Mammary microvascular endothelial cell (primary cell): ENCODE measurements at places on chromosomes 2 and 18. TPM values are rescaled to one million over a fixed set of nuclear protein-coding genes. Genes with fewer than 3 reads are reported as not detected.

NEU4 gene
- not detected in 2 replicates for total RNA-seq

OSBPL6 gene
- 1.1 and 5.3 TPM in 2 replicates for total RNA-seq

COLEC12 gene
- 1.7 TPM in 2 replicates for total RNA-seq

BOK gene
- total RNA-seq, result 111 TPM in 2 replicates

IL1R1 gene
- 8.6 and 8.9 TPM in 2 replicates for total RNA-seq

LDLRAD4 gene
- 0.59 and 2.1 TPM in 2 replicates for total RNA-seq

RNF149 gene
- 41.8 and 42.6 TPM in 2 replicates for total RNA-seq

ZNF892 gene
- 2.5 and 2.6 TPM in 2 replicates for total RNA-seq

IL36G gene
- total RNA-seq, result not detected in 2 replicates

MTX2 gene
- 47.6 and 58.7 TPM in 2 replicates for total RNA-seq

DOK6 gene
- under 0.01 TPM in 1 of 2 replicates, not detected in the other for total RNA-seq

ELOA2 gene
- not detected in 2 replicates for total RNA-seq

TPGS2 gene
- 242 and 266 TPM in 2 replicates for total RNA-seq

SLC8A1 gene
- total RNA-seq, result 0.13 and 0.34 TPM in 2 replicates

UGT1A7 gene
- total RNA-seq, result not detected in 2 replicates

BUB1 gene
- total RNA-seq, result 45.8 and 49.7 TPM in 2 replicates

CRYGC gene
- total RNA-seq, result not detected in 2 replicates

NTSR2 gene
- total RNA-seq, result not detected in 2 replicates

COBLL1 gene
- 17.7 and 17.9 TPM in 2 replicates for total RNA-seq

HOXD4 gene
- total RNA-seq, result 2.9 and 3.8 TPM in 2 replicates

RAPGEF4 gene
- 7.2 and 12.8 TPM in 2 replicates for total RNA-seq

SPHKAP gene
- total RNA-seq, result not detected in 2 replicates

SH2D6 gene
- total RNA-seq, result not detected in 2 replicates

TGIF1 gene
- 34.5 TPM in 2 replicates for total RNA-seq

HRH4 gene
- not detected in 2 replicates for total RNA-seq

SCG2 gene
- total RNA-seq, result 0.05 and 1.3 TPM in 2 replicates

CCDC102B gene
- 0.40 and 0.49 TPM in 2 replicates for total RNA-seq
